ENCODE measurements at places on chromosomes 5 and 9.

- DNase-seq: no peak
These were observed 153.7 kb upstream of the DAPK1 start for GRCh38 chr9:87343816-87344430.

DNA sequence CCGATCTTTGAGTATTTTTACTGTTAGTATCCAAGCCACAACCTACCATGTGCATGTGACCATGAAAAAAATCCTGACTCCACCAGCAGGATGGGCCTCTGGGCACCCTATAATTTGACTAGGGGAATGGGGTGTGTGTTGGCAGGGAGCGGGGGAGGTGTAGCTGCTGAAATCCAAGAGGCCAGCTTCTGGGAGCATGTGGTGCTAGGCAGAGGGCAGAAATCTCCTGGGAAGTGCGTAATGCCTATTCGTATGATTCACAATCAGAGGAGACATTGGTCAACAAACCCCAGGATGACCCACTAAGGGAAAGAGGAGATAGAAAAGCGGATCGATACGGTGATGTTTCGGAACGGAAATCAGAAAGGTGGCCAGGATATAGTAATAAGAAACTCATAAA is 149.9 kb downstream of the ARSB start:
- DNase-seq: no peak

- no peak for DNase-seq
These were observed 218.5 kb upstream of the SLC30A5 start for GRCh38 chr5:68875351-68875750.

- no peak for DNase-seq
These were observed 247.4 kb downstream of the SMARCA2 start for GRCh38 chr9:2262386-2263071.

- no peak for DNase-seq
These were observed 7.3 kb downstream of the FBP2 start for GRCh38 chr9:94586316-94586715.

DNA sequence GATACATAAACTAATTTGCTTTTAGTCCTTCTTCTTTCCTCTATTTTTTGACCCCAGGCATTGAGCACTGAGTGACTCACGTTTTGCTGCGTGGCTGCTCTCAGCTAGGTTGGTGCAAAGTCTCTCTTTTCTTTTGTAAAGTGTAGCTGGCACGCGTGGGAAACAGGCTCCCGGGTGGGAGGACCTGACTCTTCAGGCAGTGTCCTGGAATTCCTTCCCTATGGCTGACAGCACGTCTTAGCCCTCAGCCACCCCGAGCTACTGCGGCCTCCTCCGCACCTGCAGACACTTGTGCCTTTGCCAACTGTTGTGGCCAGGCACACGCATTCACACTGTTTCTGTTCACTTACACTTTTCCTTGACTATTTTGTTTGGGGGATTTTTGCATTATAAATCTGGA is 877 bp upstream of the SCGB3A1 start:
- DNase-seq: no peak

GRCh38 chr5:178902849-178903248 is 7.1 kb downstream of the ZFP2 start:
- no peak for DNase-seq

DNA sequence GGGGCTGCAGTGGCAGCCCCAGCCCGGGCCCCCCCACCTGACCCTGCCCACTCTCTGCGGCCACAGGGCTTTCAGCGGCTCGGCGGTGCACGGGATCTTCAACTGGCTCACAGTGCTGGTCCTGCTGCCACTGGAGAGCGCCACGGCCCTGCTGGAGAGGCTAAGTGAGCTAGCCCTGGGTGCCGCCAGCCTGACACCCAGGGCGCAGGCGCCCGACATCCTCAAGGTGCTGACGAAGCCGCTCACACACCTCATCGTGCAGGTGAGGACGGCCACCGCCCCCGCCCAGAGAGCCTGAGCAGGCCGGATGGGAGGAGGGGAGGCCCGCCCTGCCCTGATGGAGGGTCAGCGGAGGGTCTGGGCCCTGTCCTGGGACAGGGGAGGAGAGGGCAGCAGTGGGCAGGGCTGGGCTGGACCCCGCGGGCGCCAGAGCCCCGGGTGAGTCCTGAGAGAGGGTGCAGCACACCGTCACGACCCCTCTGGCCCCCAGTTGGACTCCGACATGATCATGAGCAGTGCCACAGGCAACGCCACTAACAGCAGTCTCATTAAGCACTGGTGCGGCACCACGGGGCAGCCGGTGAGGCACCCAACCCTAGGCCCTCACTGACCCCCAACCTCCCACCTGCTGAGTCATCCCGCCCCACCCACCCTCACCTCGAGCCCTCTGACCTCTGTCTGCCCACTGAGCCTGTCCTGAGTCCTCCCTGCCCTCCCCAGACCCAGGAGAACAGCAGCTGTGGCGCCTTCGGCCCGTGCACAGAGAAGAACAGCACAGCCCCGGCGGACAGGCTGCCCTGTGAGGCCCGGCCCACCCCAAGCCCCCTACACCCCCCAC is 2.7 kb downstream of the SLC34A3 start:
- no peak for DNase-seq

- no peak for DNase-seq
These were observed 2.4 kb upstream of the DMRT2 start for GRCh38 chr9:1047591-1048230.

Data from ELR (cell line).